ENCODE measurements at places on chromosomes 3 and 15. TPM values are rescaled to one million over a fixed set of nuclear protein-coding genes. Genes with fewer than 3 reads are reported as not detected.

Gene ARHGEF26
- 58.8 TPM for total RNA-seq

- no peak for DNase-seq
- H3K27ac ChIP-seq = peak overlapping the region; percentile 58
- H3K27me3 ChIP-seq = no peaks in the 10 kb centered on the region
- H3K4me3 ChIP-seq = no peak overlapping the region
- H3K36me3 ChIP-seq = no peaks in the 10 kb centered on the region
Observed at GRCh38 chr15:89130201-89130600, 41.9 kb downstream of the ABHD2 start.

GRCh38 chr3:155956508-155957411 is 86.3 kb downstream of the GMPS start:
- H3K27ac ChIP-seq = no peak overlapping the region
- H3K4me1 ChIP-seq = no peaks in the 10 kb centered on the region
- no peak for DNase-seq
- H3K27me3 ChIP-seq = no peaks in the 10 kb centered on the region

- no peaks in the 10 kb centered on the region for H3K4me1 ChIP-seq
- H3K27me3 ChIP-seq = no peaks in the 10 kb centered on the region
- H3K27ac ChIP-seq = no peak overlapping the region
Observed at GRCh38 chr15:35606450-35606779, 60.5 kb upstream of the DPH6 start.

- no peaks in the 10 kb centered on the region for H3K36me3 ChIP-seq
- no peaks in the 10 kb centered on the region for H3K27me3 ChIP-seq
- H3K4me3 ChIP-seq = no peak overlapping the region
- DNase-seq = no peak
- no peak overlapping the region for H3K27ac ChIP-seq
- H3K4me1 ChIP-seq = no peaks in the 10 kb centered on the region
Observed at GRCh38 chr3:16824081-16824696, 60.6 kb upstream of the PLCL2 start.

Gene ZNF662
- total RNA-seq = 6.7 TPM

Gene DHFR2
- 6.6 TPM for total RNA-seq
